ENCODE measurements at places on chromosomes 5 and 9. TPM values are rescaled to one million over a fixed set of nuclear protein-coding genes. Genes with fewer than 3 reads are reported as not detected.

GRCh38 chr5:84059672-84060071, 325.0 kb downstream of the EDIL3 start:
- no peak for DNase-seq

DNA sequence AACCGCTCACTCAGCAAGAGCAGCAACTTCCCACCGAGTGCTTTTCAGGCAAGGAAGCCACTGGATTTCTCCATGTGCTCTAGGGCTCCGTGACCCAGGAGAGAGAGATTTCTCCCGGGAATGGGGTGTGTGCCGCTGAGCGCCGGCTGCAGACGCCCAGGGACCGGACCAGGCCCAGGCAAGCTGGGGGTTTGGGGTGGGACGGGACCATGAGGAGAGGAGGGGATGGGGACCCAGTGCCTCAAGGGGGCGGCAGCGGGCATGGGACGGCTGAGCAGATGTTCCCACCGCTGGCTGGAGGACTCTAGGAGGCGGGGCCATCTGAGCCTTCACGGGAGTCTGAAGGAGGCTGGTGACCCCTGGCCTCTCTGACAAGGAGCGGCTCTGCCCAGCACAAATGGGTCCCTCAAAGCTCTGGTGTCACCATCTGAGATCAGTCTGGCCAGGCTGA, 8.5 kb downstream of the LCN9 start:
- no peak for DNase-seq

FAM78A gene
- 25.2 TPM for total RNA-seq

DNA sequence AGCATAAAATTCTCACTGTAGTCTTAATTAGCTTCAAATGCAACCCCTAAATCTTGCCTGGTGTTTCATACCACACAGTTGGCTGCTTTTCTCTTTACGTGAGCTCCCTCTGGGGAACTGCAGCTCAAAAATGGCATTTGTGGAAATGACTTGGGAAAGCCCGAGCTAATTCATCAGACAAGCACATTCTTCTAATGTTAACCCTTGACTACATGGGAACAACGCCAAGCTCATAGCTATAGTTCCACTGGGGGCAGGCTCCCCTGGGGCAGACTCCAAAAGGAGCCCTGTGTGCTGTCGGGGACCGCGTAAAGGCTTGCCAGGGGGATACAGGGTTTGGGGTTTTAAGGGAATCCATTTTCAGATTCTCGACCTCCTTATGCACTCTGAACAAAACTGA, 301.4 kb upstream of the DAP start:
- no peak for DNase-seq

NEUROG1 gene
- total RNA-seq = not detected

CAPSL gene
- total RNA-seq = not detected

DNA sequence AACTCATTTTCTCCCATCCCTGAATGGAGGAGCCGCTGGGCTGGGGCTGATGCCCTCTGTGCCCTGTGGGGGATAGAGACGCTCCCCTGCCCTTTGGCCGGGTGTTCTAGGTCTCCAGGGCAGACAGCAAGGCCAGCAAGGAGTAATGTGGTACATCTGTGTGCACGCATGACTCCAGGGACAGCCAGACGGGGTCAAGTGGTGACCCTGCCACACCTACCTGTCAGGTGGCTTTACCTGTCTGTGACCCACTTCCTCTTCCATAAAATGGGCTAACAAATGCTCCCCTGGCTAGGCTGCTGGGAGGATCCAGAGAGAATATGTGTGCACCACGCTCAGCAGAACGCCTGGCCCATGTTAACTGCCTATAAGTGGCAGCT, 35.4 kb upstream of the BARHL1 start:
- DNase-seq = no peak

RAB3C gene
- total RNA-seq = 4.2 TPM

GRCh38 chr9:134329886-134330285, 3.6 kb downstream of the RXRA start:
- DNase-seq = no peak

- DNase-seq = no peak
These were observed 47.9 kb upstream of the RNF38 start for GRCh38 chr9:36448017-36448416.

HRCT1 gene
- 0.47 TPM for total RNA-seq

DRD1 gene
- not detected for total RNA-seq

- DNase-seq = no peak
These were observed 3.3 kb upstream of the OR2V1 start for GRCh38 chr5:181134259-181134658.

PCDHA4 gene
- total RNA-seq = not detected

DNA sequence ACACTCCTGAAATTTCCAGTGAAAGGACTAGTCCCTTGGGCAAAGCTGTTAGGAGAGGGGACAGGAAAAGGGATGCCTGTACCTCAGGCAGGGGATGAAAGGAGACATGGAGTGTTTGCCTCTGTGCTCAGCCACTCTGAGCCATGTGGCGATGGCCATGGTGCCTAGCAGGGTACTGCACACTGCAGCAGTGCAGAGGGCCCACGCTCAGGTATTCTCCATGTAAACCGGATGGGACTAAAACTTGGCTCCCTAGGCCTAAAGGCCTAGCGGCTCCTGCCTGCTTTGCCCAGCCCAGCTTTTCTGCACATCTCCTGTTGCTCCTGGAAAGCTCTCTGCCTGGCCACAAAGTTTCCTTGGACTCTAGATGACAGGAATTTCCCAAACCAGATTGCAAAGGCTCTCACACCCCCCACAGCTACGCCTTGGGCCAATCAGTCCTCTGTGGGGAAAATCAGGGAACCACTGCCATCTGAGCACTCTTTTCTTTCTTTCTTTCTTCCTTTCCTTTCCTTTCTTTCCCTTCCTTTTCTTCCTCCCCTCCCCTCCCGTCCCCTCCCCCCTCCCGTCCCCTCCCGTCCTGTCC, 44.3 kb downstream of the HABP4 start:
- no peak for DNase-seq

DNA sequence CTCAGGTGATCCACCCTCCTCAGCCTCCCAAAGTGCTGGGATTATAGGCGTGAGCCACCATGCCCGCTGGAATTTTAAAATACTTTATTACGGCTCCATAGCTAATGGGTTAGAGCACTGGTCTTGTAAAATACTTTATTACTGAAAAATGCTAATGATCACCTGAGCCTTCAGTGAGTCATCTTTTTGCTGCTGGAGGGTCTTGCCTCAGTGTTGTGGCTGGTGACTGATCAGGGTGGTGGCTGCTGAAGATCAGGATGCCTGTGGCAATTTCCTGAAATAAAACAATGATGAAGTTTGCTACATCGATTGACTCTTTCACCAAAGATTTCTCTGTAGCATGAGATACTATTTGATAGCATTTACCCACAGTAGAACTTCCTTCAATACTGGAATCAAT, 26.0 kb upstream of the GNE start:
- DNase-seq = no peak

GRCh38 chr9:125463926-125464325, 202.3 kb downstream of the GAPVD1 start:
- DNase-seq = no peak

PCDHGA11 gene
- 17.5 TPM for total RNA-seq

DNA sequence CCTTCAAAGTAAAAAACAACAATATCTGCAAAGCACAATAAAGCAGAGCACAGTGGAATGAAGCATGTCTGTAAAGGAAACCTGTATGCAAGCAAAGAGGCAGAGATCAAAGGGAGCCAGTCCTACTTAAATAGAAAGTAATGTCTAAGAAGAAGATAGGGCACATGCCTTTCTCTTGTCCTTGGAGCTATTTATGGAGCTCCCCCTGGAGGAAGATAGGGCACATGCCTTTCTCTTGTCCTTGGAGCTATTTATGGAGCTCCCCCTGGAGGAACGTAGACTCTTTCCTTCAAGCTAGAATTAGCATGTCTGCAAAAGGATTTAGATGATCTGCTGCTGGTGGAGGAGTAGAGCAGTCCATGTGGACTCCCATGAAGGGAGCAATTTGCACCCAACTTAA, 168.1 kb upstream of the RASEF start:
- DNase-seq = no peak

GRCh38 chr5:171614971-171615653, 170.5 kb upstream of the SMIM23 start:
- no peak for DNase-seq

C5orf15 gene
- total RNA-seq = 50.1 TPM

BARX1 gene
- total RNA-seq = not detected

GRCh38 chr9:124743686-124744348, 27.3 kb downstream of the NR6A1 start:
- DNase-seq = no peak

DNA sequence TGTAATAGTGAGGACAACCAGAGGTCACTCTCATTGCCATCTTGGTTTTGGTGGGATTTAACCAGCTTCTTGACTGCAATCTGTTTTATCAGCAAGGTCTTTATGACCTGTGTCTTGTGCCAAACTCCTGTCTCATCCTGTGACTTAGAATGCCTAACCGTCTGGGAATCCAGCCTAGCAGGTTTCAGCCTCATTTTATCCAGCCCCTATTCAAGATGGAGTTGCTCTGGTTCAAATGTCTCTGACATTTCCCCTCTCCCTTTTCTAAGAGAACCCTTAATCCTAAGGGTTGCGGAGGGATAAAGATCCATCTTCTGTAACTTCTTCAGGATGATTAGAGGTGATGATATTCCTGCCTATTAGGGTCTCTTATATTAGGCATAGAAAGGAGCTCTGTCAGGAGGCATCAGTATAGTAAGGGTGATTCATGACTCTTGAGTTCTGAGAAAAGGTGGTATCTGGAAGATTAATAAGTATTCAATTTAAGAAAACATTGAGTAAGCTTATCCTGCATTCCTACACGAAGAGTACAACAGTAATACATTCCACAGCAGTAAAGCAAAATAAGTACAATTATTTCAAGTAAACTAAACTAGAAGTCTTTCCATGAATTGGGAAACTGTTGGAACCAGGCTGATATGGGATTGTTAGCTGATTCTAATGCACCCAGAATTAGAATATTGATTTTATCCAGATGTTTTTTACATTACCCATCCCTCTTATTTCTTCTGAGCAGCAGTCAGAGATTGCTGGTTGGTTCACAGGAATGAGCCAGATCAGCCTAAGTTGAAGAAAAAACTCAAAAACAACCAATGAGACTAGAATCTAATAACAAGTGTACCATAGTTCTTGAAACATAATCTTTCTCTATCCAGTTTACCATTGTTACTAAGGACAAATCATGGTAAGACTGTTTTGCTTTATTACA, 39.9 kb downstream of the SHC3 start:
- no peak for DNase-seq

IL17B gene
- not detected for total RNA-seq

DNA sequence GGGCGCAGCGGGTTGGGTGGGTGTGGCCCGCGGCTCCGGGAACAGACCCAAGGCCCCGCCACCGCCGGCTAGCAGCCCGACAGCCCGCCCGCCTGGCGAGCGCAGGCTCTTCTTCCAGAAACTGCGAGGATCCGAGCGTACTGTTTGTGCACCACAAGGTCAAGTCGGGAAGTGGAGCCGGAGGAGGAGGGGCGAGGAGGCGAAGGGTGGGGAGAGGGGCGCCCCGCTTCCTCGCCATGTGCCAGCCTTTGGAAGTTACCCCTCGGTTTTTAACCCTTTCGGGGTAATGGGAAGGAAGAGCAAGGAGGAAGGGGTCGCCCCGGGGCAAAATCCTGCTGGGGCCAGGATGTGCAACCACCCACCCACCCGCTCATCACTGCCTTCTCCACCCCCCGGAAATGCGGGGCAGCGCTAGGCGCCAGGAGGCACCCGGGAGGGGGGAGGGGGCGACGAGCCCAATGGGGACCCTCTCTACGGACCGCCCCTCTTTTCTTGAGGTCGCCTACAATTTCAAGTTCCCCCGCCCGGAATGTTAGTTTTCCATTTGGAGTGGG, 1.1 kb upstream of the JADE2 start:
- no peak for DNase-seq

ADCY2 gene
- not detected for total RNA-seq

DNA sequence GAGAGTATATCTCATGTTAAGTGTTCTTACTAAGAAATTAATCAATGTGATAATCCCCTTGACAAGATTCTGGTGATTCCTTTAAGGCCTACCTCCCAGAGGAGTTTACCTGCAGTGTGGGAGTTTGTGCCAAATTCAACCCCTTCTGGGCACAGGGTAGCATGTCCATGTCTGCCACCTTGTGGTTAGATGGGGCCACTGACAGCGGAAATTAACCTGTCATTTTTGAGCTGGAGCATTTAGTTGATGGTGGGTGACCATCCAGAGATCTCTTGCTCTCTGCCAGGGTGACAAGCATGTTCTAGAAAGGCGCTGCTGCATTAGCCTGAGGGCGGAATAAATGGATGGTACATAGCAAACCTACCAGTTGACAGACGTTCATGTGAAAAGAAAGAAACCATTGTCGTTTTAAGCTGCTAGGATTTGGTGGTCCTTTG, 132.2 kb downstream of the FBXO4 start:
- DNase-seq = peak; percentile 5

DNA sequence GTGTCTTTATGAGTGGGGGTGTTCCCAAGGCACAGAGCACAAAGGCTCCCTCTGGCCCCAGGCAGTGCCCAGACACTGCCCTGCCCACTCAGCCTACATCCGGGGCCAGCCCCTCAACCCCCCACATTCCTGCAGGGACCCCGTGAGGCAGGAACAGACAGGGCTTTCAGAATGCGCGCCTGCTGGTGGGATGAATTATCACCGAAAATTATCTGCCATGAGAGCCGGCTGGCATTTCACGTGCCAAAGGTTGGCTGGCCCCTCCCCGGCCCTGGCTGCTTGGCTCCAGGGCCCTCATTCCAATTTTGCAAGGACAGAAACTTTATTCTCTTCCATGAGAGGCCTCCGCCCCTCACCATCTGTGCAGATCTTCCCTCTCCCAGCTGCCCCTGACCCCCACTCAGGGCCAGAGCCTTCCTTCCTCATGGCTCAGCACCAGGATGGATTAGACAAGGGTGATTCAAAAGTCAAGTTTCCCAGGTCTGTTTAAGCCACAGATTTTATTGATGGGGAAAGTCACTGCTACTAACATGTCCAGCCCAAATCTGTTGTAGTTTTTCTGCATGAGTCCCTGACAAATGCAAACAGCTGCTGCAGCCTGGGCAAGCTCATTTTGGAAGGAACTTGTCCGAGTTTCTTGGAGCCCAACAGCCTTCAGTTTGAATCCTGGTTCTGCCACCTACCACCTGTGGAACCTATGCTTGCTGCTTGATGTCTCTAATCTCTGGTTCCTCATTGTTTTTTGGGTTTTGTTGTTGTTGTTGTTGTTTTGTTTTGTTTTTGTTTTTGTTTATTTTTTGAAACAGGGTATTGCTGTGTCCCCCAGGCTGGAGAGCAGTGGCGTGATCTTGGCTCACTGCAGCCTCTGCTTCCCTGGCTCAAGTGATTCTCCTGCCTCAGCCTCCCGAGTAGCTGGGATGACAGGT, 32.3 kb upstream of the WDR38 start:
- no peak for DNase-seq

ATP10B gene
- not detected for total RNA-seq

ZCCHC10 gene
- total RNA-seq = 21.4 TPM

GRCh38 chr9:91805031-91805430, 145.0 kb downstream of the ROR2 start:
- DNase-seq = no peak

- DNase-seq = no peak
These were observed 219.5 kb downstream of the TMEM161B start for GRCh38 chr5:88049156-88049555.

GRCh38 chr5:95931079-95931833, 30.4 kb downstream of the ELL2 start:
- no peak for DNase-seq

GRCh38 chr9:106657926-106658325, 205.0 kb upstream of the ZNF462 start:
- DNase-seq = no peak
